Activated T-cell treated with anti-CD3 and anti-CD28 coated beads, Interleukin-2, amount 50 U/mL, for 4 hours (primary cell): ENCODE measurements at places on chromosomes 12 and 14. TPM values are rescaled to one million over a fixed set of nuclear protein-coding genes. Genes with fewer than 3 reads are reported as not detected.

PROX2 gene
- total RNA-seq, result 0.35 TPM

ACACB gene
- 3.8 TPM for total RNA-seq

SMAGP gene
- 0.76 TPM for total RNA-seq

GALNT8 gene
- 0.57 TPM for total RNA-seq

C12orf60 gene
- 2.4 TPM for total RNA-seq

EIF2S1 gene
- 401 TPM for total RNA-seq

TSHR gene
- total RNA-seq, result 0.24 TPM
